ENCODE measurements at places on chromosomes 6 and 20. TPM values are rescaled to one million over a fixed set of nuclear protein-coding genes. Genes with fewer than 3 reads are reported as not detected.

Gene LPIN3
- total RNA-seq, result 32.6 TPM

GRCh38 chr6:52994031-52994838, 849 bp downstream of the GSTA4 start:
- peaks cover 14% of the 10 kb centered on the region for H3K4me1 ChIP-seq
- H3K27ac ChIP-seq, result peak overlapping the region; percentile 87
- no peaks in the 10 kb centered on the region for H3K36me3 ChIP-seq
- DNase-seq, result no peak
- H3K27me3 ChIP-seq, result no peaks in the 10 kb centered on the region
- peak overlapping the region; percentile 85 for H3K4me3 ChIP-seq

Gene F13A1
- total RNA-seq, result not detected

GRCh38 chr6:81636930-81637568, 115.4 kb downstream of the TENT5A start:
- no peaks in the 10 kb centered on the region for H3K36me3 ChIP-seq
- H3K27me3 ChIP-seq, result no peaks in the 10 kb centered on the region
- H3K4me3 ChIP-seq, result no peak overlapping the region
- peak overlapping the region; percentile 81 for H3K27ac ChIP-seq
- DNase-seq, result no peak

GRCh38 chr6:109515781-109516409, 32.9 kb upstream of the ZBTB24 start:
- H3K4me1 ChIP-seq, result no peaks in the 10 kb centered on the region
- H3K27me3 ChIP-seq, result no peaks in the 10 kb centered on the region
- DNase-seq, result no peak
- H3K4me3 ChIP-seq, result no peak overlapping the region
- H3K36me3 ChIP-seq, result no peaks in the 10 kb centered on the region

Gene NNAT
- not detected for total RNA-seq

GRCh38 chr6:34543421-34543820, 12.7 kb downstream of the SPDEF start:
- H3K27ac ChIP-seq, result no peak overlapping the region
- H3K36me3 ChIP-seq, result no peaks in the 10 kb centered on the region
- H3K27me3 ChIP-seq, result no peaks in the 10 kb centered on the region
- DNase-seq, result no peak
- H3K4me3 ChIP-seq, result no peak overlapping the region
- no peaks in the 10 kb centered on the region for H3K4me1 ChIP-seq

DNA sequence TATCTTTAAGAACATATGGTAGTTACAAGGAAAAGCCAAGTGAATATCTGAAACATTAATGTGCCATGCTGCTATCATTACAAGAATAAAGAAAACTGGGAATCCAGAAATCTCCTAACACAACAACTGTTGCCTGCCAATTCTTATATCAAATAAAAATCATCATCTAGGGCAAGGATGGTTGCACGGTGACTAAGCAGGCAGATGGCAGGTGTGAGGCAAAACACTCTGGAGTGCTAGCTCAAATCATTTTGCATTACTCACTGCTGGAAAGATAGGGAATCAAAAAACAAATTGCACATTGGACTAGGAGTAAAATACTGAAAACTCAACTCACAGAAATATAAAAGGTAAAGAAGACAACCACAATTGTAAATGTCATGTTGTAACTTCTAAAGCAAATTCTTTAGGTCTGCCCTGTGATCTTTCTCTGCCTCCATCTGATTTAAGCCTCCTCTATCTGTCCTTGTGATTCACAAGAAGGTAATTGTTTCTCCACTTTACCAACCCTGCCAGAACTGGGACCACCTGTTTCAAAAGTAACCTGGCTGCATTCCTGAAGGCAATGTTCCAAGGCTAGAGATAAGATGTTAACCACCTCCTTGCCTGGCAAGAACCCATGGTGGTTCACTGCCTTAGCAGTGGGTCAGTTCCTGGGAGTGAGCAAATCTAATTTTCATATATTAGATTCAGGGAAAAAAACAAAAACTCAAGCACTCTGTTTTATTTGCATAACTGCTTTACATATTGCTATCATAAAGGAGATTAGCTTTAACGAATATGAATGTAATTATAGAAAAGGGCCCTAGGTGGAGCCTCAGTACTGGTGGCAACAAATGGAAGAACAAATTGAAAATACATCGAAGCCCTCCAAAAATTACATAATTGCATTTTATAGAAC, 33.1 kb upstream of the LCA5 start:
- H3K4me3 ChIP-seq, result peak overlapping the region; percentile 16
- peak; percentile 94 for DNase-seq
- H3K27ac ChIP-seq, result peak overlapping the region; percentile 88
- no peaks in the 10 kb centered on the region for H3K36me3 ChIP-seq

DNA sequence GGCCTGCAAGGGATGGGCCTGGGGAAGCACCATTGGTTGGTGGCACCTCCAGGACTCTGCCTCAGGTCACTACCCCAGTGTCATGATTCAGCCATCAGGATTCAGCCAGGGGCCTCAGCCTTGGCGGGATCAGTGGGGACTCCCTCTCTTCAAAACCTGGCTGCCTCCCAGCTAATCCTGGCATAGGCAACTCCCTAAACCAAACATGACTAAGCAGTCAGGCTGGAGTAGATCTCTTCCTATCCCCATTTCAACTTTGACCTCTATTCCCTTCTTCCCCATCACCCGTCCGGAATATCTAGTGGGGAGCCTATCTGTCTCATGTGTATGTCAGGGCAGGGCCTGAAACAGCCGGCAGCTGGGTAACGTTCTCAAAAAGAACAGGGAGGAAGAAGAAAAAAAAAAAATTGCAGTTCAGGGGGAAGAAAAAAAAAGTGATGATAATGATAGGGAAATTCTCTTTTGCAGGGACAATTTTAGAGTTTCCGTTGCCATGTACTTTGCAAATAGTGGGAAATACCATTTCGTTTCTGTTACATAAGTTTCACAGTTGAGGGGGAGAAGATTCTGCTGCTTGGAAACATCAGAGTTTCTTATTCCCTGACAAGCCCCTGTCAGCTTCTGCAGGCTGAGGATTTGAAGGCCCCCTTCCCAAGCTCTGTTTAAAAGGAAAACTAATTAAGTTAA, 4.1 kb upstream of the PREX1 start:
- no peaks in the 10 kb centered on the region for H3K36me3 ChIP-seq
- H3K4me1 ChIP-seq, result peaks cover 19% of the 10 kb centered on the region
- no peak overlapping the region for H3K27ac ChIP-seq

Data from Caco-2 (cell line).